ENCODE measurements at places on chromosomes 4 and X. TPM values are rescaled to one million over a fixed set of nuclear protein-coding genes. Genes with fewer than 3 reads are reported as not detected.

GRCh38 chr4:2843941-2844584 is 419 bp downstream of the ADD1 start:
- H3K27me3 ChIP-seq = no peaks in the 10 kb centered on the region
- H3K4me1 ChIP-seq = peaks cover 27% of the 10 kb centered on the region
- H3K4me3 ChIP-seq = peak overlapping the region; percentile 85
- H3K36me3 ChIP-seq = no peaks in the 10 kb centered on the region
- H3K27ac ChIP-seq = peak overlapping the region; percentile 93
- DNase-seq = no peak

DNA sequence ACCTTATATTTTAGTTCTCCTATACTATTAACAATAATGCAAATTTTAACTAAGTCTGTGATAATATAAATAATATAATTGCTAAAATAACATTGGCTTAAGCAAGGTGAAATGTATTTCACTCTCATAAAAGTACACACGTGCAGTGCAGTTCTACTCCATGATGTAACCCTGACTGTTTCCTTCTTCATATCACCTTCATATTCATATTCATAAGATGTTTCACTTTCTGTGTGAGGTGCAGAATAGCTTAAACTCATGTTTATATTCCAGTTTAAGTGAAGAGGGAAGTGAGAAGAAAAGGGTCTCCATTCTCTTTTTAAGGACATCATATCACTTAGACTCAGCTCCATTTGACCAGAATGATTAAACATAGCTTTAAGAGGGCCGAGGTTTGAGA is 1810.0 kb upstream of the PCDH10 start:
- H3K36me3 ChIP-seq = no peaks in the 10 kb centered on the region
- no peaks in the 10 kb centered on the region for H3K27me3 ChIP-seq
- no peak overlapping the region for H3K4me3 ChIP-seq
- H3K4me1 ChIP-seq = no peaks in the 10 kb centered on the region
- no peak overlapping the region for H3K27ac ChIP-seq

DNA sequence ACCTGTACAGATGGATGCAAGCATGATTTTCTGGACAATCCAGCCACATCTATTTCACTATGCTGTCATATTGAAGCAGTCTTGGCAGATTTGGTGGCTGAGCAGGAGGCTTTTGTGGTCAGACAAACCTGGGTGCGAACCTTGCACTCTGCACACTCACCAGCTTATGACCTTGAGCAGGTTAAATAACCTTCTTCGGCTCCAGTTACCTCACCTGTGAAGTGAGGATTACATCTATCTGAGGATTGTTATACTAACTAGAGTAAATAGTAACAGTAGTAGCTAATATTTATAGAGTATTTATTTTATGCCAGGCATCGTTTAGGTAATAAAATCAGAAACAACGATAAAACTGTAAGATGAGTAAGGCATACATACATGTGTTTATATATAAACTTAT is 150.0 kb downstream of the PPP3CA start:
- no peak overlapping the region for H3K4me3 ChIP-seq
- H3K27me3 ChIP-seq = no peaks in the 10 kb centered on the region
- H3K36me3 ChIP-seq = no peaks in the 10 kb centered on the region
- peaks cover 19% of the 10 kb centered on the region for H3K4me1 ChIP-seq

DNA sequence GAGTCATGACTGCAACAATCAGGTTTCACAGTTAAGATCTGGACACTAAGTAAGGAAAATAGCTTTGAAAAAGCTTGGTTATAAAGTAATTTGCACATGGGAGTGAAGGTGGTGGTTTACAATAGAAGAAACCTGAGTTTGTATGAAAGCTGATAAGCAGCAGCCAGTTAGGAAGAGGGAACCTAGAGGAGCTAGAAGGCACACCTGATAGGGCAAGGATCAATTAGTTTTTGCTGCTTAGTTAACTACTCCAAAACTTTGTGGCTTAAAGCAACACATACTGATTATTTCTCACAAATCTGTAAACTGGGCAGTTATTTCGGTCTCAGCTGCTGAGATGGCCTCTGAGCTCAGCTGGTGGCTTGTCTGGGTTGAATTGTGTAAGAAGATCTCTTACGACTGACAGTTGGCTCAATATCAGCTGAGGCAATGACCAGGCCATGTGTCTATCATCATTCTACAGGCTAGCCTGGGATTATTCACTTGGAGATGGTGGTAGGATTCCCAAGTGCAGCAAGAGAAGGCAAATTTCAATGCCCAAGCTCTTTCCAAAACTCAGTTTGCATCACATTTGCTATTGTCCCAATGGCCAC is 255.0 kb upstream of the PITX2 start:
- no peaks in the 10 kb centered on the region for H3K27me3 ChIP-seq
- H3K36me3 ChIP-seq = no peaks in the 10 kb centered on the region
- no peaks in the 10 kb centered on the region for H3K4me1 ChIP-seq
- H3K27ac ChIP-seq = no peak overlapping the region
- no peak for DNase-seq

GRCh38 chrX:50799531-50799961 is 14.4 kb downstream of the SHROOM4 start:
- no peaks in the 10 kb centered on the region for H3K36me3 ChIP-seq
- H3K4me3 ChIP-seq = no peak overlapping the region
- H3K27ac ChIP-seq = no peak overlapping the region
- no peaks in the 10 kb centered on the region for H3K4me1 ChIP-seq
- no peaks in the 10 kb centered on the region for H3K27me3 ChIP-seq

Gene IL21
- total RNA-seq = not detected

All from thoracic aorta (tissue), 2 donors.